ENCODE measurements at places on chromosomes 3 and 15.

- DNase-seq: no peak
Measured at GRCh38 chr3:107193116-107193515, 184.1 kb upstream of the CCDC54 start.

GRCh38 chr15:96974761-96975160 lies 644.3 kb downstream of the NR2F2 start:
- no peak for DNase-seq

- DNase-seq: no peak
Measured at GRCh38 chr3:194492001-194492400, 5.2 kb upstream of the ATP13A3 start.

DNA sequence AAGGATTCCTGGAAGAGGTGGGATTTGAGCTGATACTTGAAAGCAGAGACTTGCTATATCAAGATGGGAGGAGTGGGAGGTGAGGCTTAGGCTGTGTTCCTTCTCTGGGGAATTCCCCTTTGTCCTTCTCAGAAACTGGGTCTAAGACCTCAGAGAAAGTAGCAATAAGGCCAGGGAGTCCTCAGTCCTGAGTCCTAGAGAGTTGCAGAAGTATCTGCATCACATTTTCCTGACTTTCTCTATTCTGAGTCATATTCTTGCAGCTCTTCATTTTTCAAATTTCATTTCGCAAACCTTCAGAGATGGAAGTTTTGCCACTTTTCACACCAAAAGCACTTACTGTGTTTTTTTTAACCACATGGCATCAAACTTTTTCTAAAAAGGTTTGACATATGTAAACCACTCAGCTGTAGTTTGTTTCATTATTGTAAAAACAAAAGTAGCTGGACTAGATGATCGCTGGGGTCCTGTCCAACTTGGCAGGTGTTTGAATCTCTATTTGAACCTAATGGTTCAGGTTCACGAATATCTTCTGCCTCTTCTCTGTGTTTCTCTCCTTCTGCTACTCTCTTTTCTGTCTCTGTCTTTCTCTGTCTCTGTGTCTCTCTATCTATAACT lies 21.3 kb downstream of the COLQ start:
- no peak for DNase-seq

DNA sequence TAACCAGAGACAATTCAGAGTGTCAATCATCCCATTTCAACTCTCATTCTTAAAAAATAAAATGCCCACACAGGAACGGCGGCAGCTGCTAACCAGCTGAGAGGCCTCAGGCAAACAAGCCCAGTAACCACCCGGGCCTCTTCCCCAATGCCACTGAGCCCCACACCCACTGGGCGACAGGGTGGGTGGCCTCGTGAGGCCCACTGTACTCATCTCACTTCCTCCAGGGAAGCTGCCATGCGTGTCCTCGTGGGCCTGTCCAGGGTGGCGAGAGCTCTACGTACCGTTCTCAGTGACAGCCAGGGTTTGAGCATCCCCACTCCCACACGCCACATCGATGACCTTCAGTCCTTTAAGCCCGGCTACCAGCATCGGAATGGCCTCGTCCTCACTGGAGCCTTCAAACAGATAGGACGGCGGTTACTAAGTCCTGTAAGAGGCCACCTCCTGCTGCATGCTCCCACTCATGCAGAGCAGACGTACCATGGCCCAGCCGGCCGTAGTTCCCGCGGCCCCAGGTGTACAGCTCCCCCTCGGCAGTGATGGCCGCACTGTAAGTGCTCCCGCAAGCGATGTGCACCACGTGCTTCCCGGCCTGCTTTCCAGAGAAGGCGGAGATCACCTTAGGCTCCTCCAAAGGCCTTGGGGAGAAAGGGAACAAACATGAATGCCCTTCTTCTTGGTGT lies 56.5 kb downstream of the HERC2 start:
- DNase-seq: no peak

DNA sequence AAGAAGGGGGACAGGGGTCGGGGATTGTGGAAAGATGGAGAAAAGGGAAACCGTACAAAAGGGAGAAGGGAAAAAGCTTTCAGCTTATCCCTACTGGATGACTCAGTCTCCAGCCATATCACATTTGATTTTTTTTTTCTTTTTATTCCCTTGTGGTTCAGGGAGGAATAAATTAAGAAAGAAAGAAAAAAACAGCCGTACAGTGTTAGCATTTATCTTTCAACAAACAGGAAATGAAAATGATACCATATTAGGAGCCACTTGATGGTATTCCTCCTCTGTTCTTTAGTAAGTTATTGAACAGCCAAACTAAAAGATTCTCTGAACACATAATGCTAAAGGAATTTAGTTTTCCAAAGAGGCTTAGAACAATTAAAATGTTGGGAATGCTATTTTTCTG lies 594.4 kb downstream of the FOXP1 start:
- DNase-seq: no peak

GRCh38 chr3:108420926-108421325 lies 89.5 kb downstream of the MYH15 start:
- DNase-seq: no peak

DNA sequence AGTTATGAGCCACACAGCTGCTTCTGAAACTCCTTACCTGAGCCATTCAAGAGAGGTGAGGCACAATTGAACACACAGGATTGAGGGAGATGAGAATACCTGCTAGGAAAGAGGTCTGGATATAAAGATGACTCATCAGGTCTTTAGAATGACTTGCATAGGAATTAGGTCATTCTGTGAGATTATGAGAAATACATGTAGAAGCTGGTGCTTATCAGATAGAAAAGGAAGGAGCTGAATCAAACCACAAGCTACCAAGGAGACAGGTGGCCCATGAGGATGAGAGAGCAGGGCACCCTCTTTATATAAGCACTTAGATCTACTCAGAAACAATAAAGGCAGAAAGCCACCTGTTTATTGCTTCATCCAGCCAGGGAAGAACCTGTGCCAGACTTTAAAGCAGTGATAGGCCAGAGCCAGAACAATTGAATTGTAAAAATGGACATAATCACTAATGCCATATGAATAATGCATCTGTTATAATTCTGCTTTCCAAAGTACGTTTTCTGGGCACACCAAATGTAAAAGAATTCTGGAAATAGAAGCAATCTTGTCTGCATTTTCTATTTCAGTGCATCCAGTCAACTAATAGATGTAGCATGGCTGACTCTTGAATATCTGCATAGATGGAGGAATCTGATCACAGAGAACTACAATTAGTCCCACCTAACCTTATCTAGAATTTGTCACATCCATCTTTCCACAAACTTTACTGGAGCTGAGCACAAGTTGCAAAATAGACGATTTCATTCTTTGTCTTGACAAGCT lies 74.9 kb downstream of the PIK3R4 start:
- DNase-seq: no peak

GRCh38 chr3:132231633-132232032 lies 85.6 kb upstream of the ACP3 start:
- no peak for DNase-seq

GRCh38 chr15:35669021-35669420 lies 123.1 kb upstream of the DPH6 start:
- no peak for DNase-seq

DNA sequence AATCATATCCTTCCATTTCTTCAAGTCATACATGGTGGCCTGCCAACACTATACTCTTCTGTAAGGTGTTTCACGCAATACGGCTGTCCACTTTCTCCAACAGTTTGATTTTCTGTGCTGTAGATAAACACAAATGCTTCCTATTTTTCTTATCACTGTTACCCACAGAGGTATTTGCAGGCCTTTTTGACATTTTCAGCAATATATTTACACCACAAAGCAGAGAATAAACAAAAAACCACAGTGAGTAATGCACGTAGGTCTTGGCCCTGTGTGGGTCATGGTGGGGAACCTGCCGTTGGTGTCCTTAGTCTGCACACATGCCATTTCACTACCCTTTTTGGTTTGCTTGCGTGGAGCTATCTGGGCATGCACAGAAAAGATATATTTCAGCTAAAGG lies 59.5 kb downstream of the LRRC28 start:
- DNase-seq: no peak

- DNase-seq: no peak
Measured at GRCh38 chr3:25142609-25143355, 285.3 kb upstream of the RARB start.

DNA sequence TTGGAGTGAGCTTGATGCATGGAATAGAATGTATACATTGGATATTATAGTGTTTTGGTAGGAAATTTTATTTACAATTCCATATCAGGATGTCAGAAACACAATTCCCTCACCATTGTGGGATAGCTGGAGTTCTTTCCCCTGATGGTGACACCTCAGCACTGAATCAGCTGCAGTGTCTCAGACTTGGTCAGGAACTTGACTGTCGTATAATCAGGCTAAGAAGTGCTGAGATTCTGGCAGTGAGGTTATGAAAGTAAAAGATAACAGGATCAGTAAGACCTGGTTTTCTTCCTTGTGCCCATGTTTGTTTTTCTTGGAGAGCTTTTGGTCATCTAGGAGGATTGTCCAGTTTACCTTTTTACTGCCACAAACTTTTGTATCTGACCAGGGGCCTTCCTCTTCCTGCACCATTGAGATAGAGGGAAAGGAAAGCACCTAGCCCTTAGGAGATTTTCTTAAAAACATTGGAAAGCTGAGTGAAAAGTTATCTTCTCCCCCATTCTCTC lies 27.3 kb upstream of the ST3GAL6 start:
- DNase-seq: no peak

DNA sequence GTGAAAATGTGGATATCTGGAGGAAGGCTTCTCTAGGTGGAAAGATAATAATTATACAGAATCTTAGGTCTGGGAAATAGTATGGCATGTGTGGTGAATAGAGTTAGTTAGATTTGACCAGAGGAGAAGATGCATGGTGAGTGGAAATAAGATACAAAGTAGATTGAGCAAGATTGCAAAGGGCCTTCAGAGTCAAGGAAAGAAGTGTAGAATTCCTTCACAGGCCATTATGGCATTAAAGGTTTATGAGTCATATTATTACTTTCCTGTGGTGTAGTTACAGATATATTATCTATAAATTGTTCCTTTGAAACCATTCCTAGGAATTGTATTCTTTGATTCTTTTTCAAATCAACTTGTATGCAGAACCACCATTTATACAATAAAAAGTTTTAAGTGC lies 660.3 kb downstream of the SI start:
- DNase-seq: no peak

GRCh38 chr3:7423036-7423435 lies 562.1 kb downstream of the GRM7 start:
- DNase-seq: no peak

DNA sequence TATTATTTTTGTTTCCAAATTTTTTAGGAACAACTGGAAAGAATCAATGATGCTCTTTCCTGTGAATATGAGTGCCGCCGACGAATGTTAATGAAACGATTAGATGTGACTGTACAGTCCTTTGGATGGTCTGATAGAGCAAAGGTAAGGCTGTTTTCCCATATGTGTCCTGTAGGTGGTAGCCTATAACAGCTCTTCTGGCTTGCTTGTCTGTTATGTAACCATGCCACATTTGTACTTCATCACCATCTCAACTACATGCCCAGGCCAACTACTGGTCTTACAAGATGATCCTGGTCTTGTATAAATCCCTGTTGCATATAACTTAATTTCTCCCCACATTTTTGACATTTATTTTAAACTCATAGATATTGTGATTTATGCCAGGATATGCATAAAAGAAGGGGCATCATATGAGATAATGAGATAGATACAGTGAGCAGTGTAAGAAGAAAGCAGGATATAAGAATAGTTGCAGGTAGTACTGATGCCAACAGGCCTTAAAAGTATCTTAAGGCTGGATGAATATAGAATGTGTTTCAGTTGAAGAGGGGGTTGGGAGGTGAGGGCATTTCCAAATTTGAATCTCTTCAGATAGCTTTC lies 20.3 kb downstream of the FAM98B start:
- DNase-seq: peak; percentile 15

DNA sequence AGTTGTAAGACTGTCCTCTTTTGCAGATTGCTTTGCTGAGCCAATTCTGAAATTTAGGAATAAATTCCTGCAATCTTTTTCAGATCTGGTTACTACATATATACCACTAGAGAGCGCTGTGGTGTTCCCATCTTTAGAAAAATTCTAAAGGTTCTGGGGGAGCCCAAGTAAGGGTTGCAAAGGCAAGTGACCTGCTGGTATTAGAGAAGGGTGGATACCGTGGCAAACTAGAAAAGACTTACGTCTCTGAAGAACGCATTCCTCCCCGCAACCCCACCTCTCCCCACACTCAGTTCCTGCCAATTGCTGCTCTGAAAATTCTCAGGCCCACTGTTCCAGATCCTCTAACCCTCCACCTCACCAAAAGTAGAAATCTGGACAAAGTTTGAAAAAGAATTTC lies 48.5 kb downstream of the EFHB start:
- no peak for DNase-seq

GRCh38 chr3:195956577-195956976 lies 48.2 kb upstream of the TNK2 start:
- no peak for DNase-seq

GRCh38 chr3:79872483-79872882 lies 104.7 kb upstream of the ROBO1 start:
- no peak for DNase-seq

DNA sequence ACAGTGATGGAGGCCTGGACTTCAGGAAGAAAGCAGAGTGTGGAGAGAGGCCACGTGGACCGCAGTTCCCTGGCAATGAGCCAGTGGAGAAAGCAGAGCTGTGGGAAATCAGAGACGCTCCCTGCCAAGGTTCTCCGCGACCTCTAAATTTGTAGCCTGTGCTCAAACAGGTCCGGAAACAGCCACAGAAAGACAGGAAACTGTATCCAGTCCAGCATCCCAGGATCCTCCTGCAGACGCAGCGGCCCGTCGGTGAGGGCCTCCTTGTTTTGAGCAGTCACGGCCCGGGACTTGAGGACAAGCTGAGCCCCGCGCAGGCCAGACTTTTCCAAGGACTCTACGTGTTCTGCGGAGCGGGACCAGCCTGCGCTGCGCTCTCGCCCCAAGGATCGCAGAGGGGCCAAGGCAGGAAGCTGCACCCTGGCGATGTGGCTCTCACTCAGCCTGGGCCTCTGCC lies 22.3 kb downstream of the RPSA start:
- DNase-seq: no peak

DNA sequence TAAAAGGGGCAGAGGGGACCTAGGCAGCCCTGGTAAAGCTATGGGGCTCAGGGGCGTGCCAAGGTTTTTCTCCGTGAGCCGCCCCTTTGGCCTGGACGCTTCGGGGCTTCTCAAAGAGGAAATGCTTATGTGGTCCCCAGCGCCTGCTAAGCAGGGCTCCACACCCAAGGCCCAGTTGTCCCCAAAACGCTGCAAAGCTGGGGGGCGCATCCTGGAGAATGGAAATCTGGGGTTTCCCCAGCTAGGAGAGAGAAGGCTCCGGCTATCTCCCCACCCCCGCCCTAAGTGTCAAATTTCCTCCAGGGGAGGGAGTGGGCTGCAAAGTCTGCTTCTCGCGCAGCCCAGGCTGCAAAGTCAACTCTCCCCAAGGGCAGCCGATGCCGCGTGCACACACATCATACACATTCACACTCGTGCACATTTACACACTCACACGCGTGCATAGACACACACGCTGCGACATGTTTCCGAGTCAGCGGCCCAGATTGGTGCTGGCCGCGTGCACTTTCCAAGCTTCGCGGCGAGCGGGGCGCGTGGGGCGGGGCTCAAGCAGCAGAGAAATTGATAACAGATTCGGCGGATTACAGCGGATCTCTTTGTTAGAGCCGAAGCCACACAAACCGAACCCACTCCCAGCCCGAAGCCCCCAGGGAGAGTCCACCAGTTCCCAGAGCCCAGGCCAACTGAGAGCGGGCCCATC lies 4.5 kb downstream of the WNT5A start:
- no peak for DNase-seq

All from stimulated activated CD4-positive, alpha-beta T cell treated with anti-CD3 and anti-CD28 coated beads, TNF-alpha, amount 100 ng/mL, for 4 hours (primary cell).